Esophagus muscularis mucosa (tissue), 4 donors: ENCODE measurements at places on chromosomes 13 and 19. TPM values are rescaled to one million over a fixed set of nuclear protein-coding genes. Genes with fewer than 3 reads are reported as not detected.

- no peak for DNase-seq
These were observed 10.6 kb downstream of the ABHD17A start for GRCh38 chr19:1874554-1875185.

- DNase-seq: no peak
These were observed 267.6 kb downstream of the PCDH17 start for GRCh38 chr13:57899096-57899495.

DNA sequence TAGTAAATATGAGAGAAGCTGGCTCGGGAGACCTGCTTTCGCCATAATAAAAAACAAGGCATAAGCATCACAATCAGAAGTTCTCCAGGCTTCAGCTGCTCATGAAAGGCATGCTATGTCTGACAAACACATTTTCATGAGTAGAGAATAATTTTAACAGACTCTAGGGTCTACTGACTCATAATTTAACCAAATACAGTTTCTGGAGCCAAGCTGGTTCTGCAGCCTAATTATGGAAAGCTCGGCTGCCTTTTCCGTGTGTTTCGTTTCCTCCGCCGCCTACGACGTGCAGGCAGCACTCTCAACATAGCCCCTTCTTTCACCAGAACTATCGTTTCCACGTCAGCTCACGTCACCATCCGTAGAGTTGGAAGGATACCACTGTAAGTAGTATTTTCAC is 5.7 kb downstream of the MCF2L start:
- no peak for DNase-seq

DNA sequence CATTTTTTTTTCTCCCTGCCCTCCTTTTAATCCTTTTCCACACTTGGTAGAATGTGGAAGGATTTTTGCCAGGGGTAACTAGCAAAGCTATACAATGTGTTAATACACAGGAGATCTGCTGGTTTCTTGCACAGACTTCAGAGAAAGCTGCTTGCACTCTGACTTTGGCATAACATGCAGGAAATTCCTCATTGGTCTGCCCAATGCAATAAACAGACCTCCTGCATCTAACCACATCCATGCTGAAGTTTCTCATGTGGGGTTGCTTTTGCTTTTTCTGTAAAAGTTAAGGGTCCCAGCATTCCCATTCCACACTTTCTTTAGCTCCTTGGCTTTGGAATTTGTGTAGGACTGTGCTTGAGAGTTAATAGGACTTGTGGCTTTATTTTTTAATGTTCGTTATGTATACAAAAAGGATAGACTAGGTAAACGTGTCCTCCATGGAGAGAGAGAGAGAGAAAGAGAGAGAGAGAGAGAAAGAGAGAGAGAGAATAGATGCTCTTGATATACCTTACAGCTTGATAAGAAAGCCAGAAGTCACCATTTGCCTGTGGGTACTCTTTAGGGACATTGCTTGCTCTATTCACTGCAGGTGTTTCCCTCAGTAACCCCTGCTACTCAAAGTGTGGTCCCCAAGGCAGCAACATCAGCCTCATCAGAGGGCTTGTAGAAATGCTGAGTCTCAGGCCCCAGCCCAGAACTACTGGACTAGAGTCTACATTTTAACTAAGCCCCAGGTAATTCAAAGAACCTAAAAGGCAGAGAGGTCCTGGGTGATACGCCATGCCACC is 170.5 kb downstream of the SHISA2 start:
- DNase-seq: no peak

The MADCAM1 gene
- total RNA-seq: 0.17 TPM

The PCSK4 gene
- 3.7 TPM for total RNA-seq
